Amniotic stem cell (primary cell): ENCODE measurements at places on chromosomes 2 and 18.

- DNase-seq = no peak
These were observed 75.9 kb upstream of the MAP4K3 start for GRCh38 chr2:39512941-39513340.

DNA sequence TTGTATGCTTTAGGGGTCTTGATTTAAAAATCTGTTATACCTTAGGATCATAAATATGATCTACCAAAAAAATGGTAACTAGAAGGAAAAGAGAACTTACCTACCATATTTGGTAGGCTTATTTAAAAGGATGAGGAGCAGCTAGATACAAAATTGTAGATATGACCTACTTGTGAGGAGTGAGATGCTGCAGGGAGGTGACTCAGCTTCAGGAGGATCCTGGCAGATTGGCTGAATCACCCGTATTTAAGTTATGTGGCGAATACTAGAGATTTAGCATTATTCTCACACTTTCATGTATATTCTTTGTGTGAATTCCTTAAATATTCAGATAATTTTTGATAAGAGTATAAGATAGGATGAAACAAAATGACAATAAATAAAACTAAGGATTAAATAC lies 657.3 kb upstream of the LINC00305 start:
- no peak for DNase-seq

GRCh38 chr18:37138456-37138855 lies 309.5 kb downstream of the KIAA1328 start:
- no peak for DNase-seq

DNA sequence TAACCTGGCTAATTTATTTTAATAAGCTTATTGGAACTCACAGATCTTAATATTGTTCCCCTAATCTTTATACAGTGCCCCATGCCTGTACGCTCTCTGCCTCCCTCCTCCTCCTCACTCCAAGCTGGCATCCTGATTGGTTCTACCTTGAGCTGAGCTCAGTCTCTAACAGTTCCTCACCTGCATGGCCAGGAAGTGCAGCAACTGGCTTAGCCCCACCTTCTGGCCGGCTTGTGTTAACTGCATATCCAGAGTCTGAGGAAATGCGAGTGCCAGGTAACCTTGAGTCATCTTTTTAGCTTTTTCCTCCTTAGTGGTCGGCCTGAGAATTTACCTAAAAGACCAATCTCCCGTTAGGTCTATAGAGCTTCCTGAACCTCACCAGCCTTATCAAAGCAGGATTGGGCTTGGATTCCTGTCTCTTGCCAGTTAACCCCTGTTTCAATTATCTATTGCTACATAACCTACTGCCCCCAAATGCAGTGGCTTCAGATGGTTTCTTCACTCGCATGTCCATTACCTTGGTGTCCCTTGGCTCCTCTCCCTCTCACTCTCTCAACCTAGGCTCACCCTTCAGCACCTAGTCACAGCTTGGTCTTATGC lies 89.5 kb upstream of the STK39 start:
- no peak for DNase-seq

DNA sequence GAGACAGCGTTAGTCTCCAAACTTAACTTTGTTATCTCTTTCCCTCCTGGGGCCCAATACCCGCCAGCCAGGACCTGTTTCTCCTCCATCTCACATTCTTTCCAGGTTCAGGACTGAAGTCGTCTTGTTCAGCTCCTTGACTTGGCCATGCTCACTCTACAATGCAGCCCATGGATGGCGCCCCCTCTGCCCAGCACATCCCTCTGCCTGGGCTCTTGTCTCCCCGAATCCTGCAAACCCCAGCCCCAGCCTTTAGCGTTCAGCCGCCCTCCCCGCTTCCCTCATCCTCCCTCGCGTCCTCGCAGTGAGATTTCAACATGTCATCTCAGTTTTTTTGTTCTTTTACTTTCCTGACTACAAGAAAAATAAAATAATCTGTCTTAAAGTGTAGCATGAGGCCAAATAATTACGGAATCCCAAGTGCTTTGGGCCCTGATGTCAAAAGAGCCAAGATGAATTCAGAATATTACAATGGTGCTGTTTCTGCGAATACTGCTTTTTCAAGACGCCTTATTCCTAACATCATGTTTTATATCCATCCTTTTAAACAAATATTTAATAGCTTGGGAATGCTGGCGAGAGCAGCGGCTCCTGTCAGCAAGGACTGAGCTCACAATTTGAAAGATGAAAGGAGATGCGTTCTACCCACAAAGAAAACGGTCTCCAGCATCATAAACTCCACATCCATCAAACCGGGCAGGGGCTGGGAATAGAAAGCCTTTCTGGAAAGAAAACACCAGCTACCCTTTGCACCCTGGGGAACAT lies 1.0 kb downstream of the FAM178B start:
- DNase-seq = no peak

- no peak for DNase-seq
These were observed 26.2 kb upstream of the SPOPL start for GRCh38 chr2:138475277-138475776.

GRCh38 chr18:46405832-46406538 lies 251.0 kb downstream of the LOXHD1 start:
- DNase-seq = no peak

- DNase-seq = peak; percentile 30
These were observed 62.0 kb downstream of the ODC1 start for GRCh38 chr2:10385933-10386773.

DNA sequence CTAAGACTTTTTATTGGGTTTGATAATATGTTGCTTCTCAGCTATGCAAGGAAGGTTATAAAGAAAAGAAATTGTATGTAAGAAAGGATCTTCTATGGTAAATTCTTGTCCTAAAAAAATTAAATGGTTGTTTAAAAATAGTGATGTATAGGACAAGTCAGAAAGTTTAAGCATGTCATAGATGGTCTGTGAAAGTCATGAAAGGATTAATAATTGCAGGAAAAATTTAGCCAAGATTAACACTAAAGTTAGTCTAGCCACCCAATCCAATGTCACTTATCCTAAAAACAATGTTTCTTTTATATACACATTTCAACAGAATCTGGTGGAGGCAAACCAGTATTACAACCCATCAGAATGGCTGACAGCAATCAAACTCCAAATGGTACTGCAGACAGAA lies 1046.7 kb upstream of the SLC39A10 start:
- DNase-seq = no peak

DNA sequence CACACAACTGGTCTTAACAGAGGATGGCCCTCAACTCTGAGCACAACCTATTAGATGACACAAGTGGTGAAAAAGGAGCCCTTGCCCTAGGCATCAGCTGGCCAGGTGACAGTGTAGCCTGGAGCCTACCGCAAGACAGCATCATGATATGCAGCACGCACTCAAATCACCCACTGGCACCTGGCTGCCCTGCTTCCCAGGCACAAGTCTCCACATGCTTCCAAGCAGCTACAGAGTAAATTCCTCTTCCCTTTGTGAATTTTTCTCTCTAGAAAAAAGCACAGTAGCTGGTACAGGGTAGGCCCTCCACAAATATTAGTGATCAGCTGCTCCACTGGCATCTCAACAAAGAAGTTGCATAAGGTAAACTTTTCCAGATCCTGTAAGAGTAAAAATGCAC lies 6.0 kb downstream of the FBXO15 start:
- no peak for DNase-seq

- no peak for DNase-seq
These were observed 855.4 kb upstream of the CELF4 start for GRCh38 chr18:38421021-38421420.

DNA sequence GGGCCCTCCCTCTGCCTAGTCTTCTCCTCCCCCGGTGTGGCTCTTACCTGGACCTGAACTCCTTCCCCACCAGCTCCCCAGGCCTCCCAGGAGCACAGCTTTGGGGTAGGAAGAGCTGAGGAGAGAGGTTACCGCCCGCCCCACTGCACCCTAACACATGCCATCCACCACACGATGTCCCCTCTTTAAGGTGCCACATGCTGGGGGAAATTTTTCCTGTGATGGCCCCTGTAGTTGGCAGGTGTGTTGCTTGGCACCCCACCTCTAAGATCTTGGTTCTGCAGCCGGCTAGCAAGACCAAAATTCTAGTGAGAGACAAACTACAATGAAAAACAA lies 6.9 kb upstream of the TEX261 start:
- DNase-seq = no peak

GRCh38 chr2:233402346-233402745 lies 48.1 kb downstream of the DGKD start:
- no peak for DNase-seq

DNA sequence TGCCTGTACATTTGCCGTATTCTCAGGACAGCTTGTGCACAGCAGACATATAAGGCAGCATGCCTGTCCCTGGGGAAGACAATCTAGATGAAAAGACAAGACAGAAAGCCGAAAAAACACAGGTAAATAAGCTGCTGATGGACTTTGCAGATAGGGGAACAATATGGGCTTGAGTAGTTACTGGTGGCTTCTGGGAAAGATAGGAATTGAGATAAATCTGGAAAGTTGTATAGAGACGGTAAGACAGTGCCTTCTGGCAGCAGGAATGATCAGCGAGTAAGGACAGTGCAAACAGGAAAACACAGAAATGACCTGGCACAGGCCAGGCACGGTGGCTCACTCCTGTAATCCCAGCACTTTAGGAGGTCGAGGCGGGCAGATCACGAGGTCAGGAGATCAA lies 70.2 kb downstream of the FAM124B start:
- no peak for DNase-seq

DNA sequence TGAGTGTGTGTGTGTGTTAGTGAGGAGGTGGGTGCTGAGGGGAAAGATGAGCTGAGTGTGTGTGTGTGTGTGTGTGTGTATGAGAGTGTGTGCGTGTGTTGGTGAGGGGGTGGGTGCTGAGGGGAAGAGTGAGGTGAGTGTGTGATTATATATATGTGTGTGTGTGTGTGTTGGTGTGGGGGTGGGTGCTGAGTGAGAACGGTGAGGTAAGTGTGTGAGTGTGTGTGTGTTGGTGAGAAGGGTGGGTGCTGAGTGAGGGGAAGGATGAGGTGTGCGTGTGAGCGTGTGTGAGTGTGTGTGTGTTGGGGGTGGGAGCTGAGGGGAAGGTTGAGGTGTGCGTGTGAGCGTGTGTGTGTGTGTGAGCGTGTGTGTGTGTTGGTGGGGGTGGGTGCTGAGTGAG lies 322.0 kb upstream of the NT5C1B start:
- DNase-seq = no peak

- DNase-seq = no peak
These were observed 244.7 kb downstream of the CCDC178 start for GRCh38 chr18:33195795-33196194.

DNA sequence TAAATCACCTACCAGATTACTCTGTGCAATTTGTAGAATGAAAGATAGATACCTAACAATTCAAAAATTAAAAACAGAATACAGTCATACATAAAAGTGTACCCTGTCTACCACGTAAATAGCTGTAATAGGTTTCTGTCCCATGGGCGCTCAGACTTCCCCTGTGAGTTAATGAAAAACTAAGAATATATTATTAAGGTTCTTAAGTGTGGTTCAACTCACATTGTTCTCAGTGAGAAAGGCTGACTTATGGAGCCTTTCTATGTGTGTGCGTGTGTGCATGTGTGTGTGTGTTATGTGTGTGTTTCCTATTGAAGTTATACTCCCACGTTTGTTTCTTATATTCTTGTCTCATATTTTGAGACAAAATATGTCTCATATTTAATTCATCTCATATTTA lies 114.6 kb upstream of the CD302 start:
- no peak for DNase-seq

DNA sequence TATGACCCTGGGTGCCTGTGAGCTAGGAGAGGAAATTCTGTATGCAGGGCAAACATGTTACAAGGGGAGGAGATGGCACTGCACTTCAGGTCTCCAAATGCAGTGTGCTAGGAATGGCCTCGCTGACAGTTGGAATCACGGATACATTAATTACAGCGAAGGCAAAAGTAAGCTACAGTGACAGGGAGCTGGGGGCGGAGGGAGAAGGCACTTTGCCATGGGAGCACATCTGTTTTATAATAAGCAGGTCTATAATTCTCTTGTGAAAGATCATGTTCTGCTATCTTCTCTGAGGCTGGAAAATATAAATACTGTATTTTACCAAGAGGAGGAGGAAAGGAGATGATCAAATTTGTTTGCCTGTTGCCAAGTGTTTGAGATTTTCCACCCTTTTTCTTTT lies 56.3 kb upstream of the FZD5 start:
- DNase-seq = no peak

DNA sequence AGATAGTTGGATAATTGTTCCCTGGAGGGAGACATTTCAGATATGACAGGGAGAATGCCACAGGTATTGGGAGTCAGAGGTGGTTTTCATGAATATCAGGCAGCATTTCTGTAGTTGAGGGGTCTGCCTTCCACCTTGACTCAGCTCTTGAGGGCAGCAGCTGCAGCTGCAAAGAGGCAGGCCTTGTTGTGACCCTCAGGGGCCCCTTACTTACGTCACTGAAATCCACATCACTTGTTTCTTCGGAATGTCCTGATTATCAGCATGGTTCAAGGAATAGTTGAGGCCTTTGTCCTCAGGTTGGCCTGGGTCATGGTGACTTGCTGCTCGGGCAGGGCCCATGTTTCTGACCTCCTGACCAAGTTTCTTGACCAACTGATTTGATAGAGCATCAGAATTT lies 46.9 kb downstream of the TMEM17 start:
- DNase-seq = no peak

GRCh38 chr2:2400286-2401038 lies 69.4 kb upstream of the MYT1L start:
- DNase-seq = no peak

DNA sequence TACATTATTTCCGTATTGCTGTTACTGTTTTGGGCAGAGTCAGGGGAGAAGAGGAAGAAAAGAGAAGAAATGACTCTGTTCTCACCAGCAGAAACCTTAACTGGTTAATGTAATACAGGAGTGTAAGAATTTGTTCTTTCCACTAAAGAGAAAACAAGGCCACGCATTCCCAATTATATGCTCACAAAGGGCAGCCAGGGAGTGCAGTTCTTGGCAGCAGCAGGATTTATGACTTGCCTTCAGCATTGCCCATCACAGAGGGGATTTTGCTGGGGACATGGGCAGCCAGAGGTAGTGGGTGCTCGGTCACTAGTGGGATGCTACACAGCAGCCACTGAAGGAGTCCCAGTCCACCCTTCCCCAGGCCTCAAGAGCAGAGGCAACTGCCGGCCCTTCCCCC lies 18.4 kb downstream of the MREG start:
- no peak for DNase-seq

- DNase-seq = no peak
These were observed 602.2 kb downstream of the XIRP2 start for GRCh38 chr2:167490455-167490854.

DNA sequence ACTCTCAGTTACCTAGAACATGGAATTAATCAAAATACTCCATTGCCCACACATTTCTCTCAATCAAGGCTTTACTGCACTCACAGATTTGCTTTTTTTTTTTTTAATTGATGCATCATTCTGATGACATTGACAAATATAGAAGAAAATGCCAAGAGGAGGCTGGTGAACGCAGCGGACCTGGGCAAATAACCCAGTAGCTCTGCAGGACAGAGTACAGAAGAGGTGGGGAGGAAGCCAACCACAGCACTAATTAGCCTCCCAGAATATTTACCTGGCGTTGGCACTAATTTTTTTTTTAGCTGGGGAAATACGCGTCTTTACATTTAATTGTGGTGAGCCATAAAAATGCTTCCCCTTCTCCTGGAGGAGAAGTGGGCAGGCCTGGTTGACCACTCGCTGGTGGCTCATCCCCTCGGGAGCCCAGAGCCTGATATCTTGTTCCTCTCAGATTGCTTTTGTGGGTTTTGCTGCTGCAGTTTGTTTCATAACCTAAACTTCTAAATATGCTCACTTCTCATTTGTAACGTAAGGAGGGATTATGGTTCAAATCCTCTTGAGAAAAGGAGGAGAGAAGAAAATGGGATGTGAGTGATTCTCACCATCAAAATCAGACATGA lies 165.8 kb upstream of the EPB41L3 start:
- no peak for DNase-seq

- DNase-seq = no peak
These were observed 109.8 kb downstream of the NAT8 start for GRCh38 chr2:73532381-73532780.

- DNase-seq = no peak
These were observed 91.3 kb upstream of the GLS start for GRCh38 chr2:190789074-190790004.
